ENCODE measurements at places on chromosomes 6 and 20.

GRCh38 chr20:10670501-10671220 lies 3.1 kb downstream of the JAG1 start:
- DNase-seq = no peak

DNA sequence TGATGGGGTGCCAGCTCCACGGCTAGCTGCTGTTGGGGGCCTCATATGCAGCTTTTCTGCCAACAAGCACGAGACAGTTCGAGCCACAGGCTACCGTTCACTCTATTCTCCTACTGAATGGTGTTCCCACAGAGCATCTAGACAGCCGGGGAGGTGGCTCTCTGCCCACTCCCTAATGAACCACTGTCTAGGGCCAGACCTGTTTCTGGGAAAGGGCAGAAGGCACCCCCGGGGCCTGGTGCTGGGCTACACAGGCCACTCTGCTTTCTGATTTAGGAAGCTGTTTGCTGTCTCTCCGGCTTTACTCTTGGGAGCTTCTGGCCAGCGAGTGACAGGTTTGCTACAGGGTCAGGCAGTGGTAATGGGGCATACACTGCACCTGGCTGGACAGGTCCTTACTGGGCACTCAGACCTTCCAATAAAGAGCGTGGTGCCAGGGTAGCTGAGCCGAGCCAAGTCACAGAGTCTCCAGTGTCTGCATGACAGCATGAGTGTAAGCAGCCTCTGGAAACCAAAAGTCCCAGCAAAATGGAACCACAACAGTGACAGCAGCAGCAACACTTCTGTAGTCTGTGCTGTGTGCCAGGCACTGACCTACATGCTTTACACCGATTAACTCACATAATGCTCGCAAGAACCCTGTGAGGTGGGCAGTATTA lies 8.4 kb downstream of the CCDC167 start:
- no peak for DNase-seq

GRCh38 chr6:3321042-3321441 lies 62.3 kb downstream of the PSMG4 start:
- DNase-seq = no peak

GRCh38 chr20:58989196-58989595 lies 8.1 kb downstream of the NELFCD start:
- DNase-seq = no peak

DNA sequence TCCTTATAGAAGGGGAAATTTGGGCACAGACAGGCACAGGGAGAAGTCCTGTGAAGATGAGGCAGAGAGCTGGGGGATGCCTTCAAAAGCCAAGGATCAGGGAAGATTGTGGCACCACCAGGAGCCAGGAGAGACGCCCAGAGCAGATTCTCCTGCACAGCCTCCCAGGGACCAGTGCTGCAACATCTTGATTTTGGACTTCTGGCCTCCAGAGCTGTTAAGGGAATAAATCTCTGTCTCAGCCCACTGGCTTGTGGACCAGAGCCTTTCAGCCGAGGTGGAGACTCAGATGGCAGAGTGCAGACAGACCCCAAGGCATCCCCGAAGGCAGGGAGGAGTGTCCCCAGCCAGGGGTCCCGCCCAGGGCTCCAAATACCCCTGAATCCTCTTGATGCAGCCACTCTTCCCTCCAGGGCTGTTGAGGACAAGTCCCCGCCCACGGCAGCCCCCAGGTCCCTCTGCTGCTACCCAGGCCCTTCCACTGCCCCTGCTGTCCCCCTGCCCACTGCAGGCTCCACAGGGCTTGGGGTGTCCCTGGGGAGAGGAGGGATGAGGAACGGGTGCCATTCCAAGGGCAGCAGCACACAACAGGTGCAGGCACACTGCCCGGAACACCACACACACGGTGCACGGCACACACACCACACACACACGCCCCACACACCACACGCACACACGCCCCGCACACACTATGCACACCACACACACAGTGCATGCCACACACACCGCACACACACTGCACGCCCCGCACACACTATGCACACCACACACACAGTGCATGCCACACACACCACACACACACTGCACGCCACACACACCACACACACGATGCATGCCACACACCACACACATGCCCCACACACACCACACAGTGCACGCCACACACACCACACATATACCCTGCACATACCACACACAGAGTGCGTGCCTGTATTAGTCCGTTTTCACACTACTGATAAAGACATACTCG lies 311.4 kb downstream of the TAF4 start:
- DNase-seq = no peak

DNA sequence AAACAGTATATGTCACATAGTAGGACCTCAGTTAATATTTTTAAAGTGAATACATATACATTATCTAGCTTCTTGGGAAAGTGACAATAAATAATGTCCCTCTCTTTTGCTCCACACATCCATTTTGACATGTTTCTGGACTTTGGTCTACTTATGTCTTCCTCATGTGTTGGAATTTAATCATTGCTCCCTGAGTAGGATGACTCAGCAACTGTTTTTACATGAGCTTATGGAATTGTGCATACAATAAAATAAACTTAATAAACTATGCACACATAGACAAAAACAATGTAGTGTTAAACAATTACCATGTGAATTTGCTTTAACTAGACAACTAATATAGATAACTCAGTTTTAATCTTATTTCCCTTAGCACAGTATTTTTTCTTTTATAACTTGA lies 503.8 kb downstream of the TFAP2B start:
- DNase-seq = no peak

- no peak for DNase-seq
These were observed 13.0 kb downstream of the ZC3H12D start for GRCh38 chr6:149471801-149472200.

GRCh38 chr20:51639206-51639832 lies 96.8 kb upstream of the NFATC2 start:
- no peak for DNase-seq

DNA sequence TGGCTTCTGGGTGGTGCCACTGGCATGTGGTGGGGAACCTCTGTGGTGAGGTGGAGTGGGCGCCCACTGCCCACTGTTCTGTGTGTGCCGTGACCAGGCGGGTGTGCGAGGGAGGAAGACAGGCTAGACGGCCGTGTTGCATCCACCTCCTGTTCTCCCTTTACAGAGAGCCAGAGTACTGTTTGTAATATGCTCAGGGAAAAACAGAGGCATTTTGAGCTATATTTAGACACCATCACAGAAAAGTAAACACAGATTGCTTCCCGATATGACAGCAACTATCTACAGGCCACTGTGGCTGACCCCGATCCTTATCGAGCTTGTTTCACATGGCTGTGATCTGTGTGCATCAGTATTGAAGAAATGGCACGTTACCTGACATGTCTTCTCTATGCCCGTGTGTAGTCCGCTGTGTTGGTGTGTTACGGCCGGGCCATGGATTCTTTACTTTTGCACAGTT lies 45.6 kb downstream of the ARID1B start:
- no peak for DNase-seq

GRCh38 chr20:17023806-17024205 lies 203.0 kb upstream of the PCSK2 start:
- no peak for DNase-seq

DNA sequence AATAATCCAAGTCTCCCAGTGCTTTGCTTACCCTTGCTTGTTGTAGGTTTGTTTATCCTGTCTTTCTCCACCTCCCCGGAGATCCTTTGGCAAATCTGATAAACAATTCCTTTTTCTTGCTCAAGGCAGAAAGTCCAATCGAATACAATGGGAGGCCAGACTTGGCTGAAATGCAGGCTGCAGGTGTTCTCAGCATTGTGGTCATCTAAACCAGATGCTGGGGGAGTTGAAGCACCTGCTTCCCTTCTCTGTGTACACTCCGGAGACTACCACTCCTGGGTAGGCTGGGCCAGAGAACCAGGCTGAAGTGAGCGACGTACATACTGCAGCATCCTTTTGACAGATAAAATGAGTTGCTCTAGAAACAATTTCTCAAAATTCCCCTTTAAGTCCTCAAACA lies 82.6 kb upstream of the PREP start:
- DNase-seq = no peak

- DNase-seq = no peak
These were observed 43.3 kb downstream of the IRAK1BP1 start for GRCh38 chr6:78910591-78911171.

GRCh38 chr6:127851197-127851596 lies 49.7 kb downstream of the THEMIS start:
- DNase-seq = no peak

GRCh38 chr6:15329197-15329671 lies 83.4 kb downstream of the JARID2 start:
- no peak for DNase-seq

DNA sequence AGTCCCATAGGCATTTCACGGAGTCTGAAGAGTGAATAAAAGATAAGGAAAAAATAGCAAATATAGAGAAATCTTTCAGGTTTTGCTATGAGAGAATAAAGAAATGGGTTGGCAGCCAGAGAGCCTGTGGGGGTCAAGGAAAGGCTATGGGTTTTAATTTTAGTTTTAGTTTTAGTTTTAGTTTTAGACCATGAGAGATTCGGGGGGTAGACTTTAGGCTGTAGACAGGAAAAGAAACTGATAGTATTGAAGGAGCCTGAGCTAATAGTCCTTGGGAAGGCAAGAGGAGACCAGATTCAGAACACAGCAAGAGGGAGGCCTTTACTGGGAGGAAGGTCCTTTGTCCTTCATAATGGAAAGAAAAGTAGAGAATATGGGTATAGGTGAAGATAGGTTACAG lies 19.3 kb downstream of the DOP1A start:
- no peak for DNase-seq

- DNase-seq = no peak
These were observed 17.0 kb upstream of the RPS6KA2 start for GRCh38 chr6:166643891-166644590.

GRCh38 chr6:101393829-101394251 lies 332 bp downstream of the GRIK2 start:
- no peak for DNase-seq

DNA sequence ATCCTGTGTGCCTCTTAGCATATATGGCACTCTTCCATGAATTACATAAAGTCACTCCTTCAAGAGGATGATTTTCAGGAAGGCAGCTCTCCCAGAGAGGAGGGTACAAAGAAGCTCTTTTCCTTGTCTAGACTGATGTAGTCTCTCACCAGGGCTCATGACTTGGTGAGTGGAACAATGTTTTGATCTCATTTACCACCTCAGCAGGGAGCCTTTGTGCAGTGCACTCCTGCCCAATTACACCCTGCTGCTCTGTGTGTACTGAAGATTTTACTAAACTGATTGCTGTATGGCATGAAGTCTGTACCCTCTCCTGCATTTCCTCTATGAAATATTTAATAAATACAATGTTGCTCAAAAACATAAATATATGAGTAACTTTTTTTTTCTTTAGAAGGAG lies 598.3 kb upstream of the HS3ST5 start:
- no peak for DNase-seq

DNA sequence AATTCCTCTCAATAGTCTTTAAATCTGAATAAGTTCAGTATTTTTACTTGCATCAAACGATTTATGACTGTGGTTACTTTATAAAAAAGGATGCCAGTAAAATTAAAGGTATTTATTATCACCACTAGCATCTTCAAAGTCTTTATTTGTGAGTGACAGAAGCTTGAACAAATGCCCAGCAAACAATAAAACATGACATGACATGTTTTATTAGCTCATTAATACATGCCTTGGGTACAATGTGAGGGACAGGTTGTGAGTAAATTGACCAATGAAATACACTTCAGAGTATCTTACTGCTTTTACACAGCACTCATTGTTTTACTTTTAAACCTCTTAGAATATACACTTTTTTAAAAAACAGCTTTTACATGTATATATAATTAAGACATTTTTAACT lies 113.4 kb upstream of the BEND3 start:
- DNase-seq = no peak

GRCh38 chr20:45934046-45934585 lies 367 bp upstream of the PCIF1 start:
- no peak for DNase-seq

DNA sequence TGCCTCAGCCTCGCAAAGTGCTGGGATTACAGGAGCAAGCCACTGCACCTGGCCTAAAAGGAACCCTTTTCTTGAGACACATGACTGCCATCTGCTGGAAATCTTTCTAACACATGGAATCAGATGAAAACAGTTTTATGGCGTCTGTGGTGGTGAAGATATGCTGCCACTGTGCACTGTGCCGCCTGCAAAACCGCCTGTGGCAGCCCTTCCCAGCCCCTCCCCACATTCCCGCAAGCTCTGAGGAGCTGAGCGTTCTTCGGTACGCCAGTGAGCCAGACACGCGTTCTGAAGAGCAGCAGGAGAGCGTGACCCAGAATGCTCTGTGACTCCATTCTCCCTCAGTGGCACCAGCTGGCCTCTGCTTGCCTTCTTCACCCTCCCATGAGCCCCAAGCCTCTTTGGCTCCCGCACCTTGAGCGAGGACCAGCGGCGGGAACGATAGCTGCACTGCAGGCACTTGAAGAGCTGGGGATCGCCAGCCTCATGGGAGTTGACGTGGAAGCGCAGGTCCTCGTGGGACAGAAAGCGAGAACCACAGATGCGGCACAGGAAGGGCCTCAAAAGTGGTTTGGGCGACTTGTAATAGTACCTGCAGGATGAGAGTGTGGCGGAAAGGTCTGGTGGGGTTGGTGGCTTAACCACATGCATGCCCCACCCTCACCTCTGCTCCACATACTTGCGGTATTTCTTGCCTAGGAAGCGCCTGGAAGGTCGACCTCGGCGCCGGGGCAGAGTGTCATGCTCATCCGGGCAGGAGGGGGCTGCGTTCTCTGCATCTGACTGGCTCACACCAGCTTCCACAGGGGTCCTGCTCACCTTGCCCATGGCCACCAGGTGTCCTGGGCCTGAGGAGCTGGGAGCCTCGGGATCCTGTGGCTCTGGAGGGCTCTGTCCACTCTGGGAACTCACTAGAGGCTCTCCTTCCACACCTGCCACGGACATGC lies 8.7 kb downstream of the ZNF335 start:
- DNase-seq = no peak

GRCh38 chr20:20491110-20491783 lies 123.3 kb downstream of the INSM1 start:
- no peak for DNase-seq

DNA sequence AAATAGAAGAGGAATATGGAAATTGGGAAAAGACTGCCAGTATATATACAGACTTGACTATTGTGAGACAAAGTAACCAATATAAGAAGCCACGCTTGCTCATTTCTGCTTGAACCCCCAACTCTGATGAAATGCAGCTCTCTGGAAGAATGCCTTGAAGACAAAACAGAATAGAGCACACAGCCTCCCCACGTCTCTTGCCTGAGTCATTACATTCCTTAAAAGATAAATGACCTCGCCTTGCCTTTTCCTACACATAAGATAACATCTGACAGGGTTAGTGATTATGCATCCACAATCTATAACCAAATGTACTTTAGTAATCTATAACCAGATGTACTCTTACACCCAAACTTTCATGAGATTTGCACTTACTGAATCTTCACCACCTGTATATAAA lies 141.1 kb upstream of the EEF1E1 start:
- DNase-seq = no peak
